Activated naive CD4-positive, alpha-beta T cell treated with anti-CD3 and anti-CD28 coated beads, Interleukin-2, amount 10 ng/mL, durations not matched to agents 5 hours and 36 hours (primary cell): ENCODE measurements at places on chromosomes 7 and 10. TPM values are rescaled to one million over a fixed set of nuclear protein-coding genes. Genes with fewer than 3 reads are reported as not detected.

WNT16 gene
- total RNA-seq, result not detected

ORC5 gene
- total RNA-seq, result 18.0 TPM

GATAD1 gene
- total RNA-seq, result 14.5 TPM

H2BK1 gene
- total RNA-seq, result 0.88 TPM

COL17A1 gene
- total RNA-seq, result not detected

TCAF2 gene
- 26.8 TPM for total RNA-seq

OR9A2 gene
- total RNA-seq, result not detected

PIK3CG gene
- 49.6 TPM for total RNA-seq

SLK gene
- total RNA-seq, result 32.3 TPM

IGF2BP3 gene
- 0.50 TPM for total RNA-seq

DPCD gene
- 2.9 TPM for total RNA-seq

MAGI2 gene
- total RNA-seq, result 0.05 TPM

SORCS3 gene
- 0.05 TPM for total RNA-seq

TUBAL3 gene
- total RNA-seq, result not detected

CDC14C gene
- not detected for total RNA-seq

GIMAP8 gene
- total RNA-seq, result 41.1 TPM

SFTPD gene
- not detected for total RNA-seq

MRPL43 gene
- total RNA-seq, result 47.4 TPM

SHH gene
- total RNA-seq, result not detected

NACAD gene
- not detected for total RNA-seq

STEAP2 gene
- total RNA-seq, result not detected

FGL2 gene
- 0.86 TPM for total RNA-seq

PLPP4 gene
- total RNA-seq, result not detected

LMTK2 gene
- total RNA-seq, result 12.5 TPM

SOSTDC1 gene
- total RNA-seq, result not detected

LOXL4 gene
- total RNA-seq, result not detected

SRPK2 gene
- 44.4 TPM for total RNA-seq

CDNF gene
- 1.8 TPM for total RNA-seq

KIFBP gene
- total RNA-seq, result 10.9 TPM

MEOX2 gene
- not detected for total RNA-seq

TFR2 gene
- total RNA-seq, result 10.0 TPM

AVPI1 gene
- 0.99 TPM for total RNA-seq

INPP5F gene
- total RNA-seq, result 10.9 TPM
